ENCODE measurements at places on chromosomes 7 and 10. TPM values are rescaled to one million over a fixed set of nuclear protein-coding genes. Genes with fewer than 3 reads are reported as not detected.

Gene CCDC146
- total RNA-seq: 1.1 TPM

Gene SUGCT
- total RNA-seq: 7.4 TPM

Gene ANKRD1
- not detected for total RNA-seq

Gene UPK3BL1
- total RNA-seq: 23.2 TPM

Gene NRP1
- total RNA-seq: 3.0 TPM

Gene PLCE1
- total RNA-seq: 0.14 TPM

Gene ANTXRL
- not detected for total RNA-seq

Gene EPDR1
- total RNA-seq: 6.3 TPM

Gene PARD3
- 51.8 TPM for total RNA-seq

Gene IL6
- total RNA-seq: 0.27 TPM

Gene BAG3
- total RNA-seq: 16.8 TPM

Gene SMKR1
- total RNA-seq: 0.50 TPM

Gene HOXA2
- not detected for total RNA-seq

Data from WTC11 (cell line).